ENCODE measurements at places on chromosomes 3 and 15. TPM values are rescaled to one million over a fixed set of nuclear protein-coding genes. Genes with fewer than 3 reads are reported as not detected.
A peak's percentile ranks its signal among the peaks of the same experiment; 100 is the strongest.

Gene AGTR1
- not detected for total RNA-seq

Gene DGKG
- 0.15 TPM for total RNA-seq

Gene RASA2
- 18.0 TPM for total RNA-seq

Gene MESD
- 19.1 TPM for total RNA-seq

GRCh38 chr3:186513386-186513785 lies 30.8 kb downstream of the CRYGS start:
- H3K4me3 ChIP-seq = no peak overlapping the region
- no peak for DNase-seq
- no peak overlapping the region for H3K27ac ChIP-seq
- H3K36me3 ChIP-seq = no peaks in the 10 kb centered on the region
- H3K27me3 ChIP-seq = no peaks in the 10 kb centered on the region

DNA sequence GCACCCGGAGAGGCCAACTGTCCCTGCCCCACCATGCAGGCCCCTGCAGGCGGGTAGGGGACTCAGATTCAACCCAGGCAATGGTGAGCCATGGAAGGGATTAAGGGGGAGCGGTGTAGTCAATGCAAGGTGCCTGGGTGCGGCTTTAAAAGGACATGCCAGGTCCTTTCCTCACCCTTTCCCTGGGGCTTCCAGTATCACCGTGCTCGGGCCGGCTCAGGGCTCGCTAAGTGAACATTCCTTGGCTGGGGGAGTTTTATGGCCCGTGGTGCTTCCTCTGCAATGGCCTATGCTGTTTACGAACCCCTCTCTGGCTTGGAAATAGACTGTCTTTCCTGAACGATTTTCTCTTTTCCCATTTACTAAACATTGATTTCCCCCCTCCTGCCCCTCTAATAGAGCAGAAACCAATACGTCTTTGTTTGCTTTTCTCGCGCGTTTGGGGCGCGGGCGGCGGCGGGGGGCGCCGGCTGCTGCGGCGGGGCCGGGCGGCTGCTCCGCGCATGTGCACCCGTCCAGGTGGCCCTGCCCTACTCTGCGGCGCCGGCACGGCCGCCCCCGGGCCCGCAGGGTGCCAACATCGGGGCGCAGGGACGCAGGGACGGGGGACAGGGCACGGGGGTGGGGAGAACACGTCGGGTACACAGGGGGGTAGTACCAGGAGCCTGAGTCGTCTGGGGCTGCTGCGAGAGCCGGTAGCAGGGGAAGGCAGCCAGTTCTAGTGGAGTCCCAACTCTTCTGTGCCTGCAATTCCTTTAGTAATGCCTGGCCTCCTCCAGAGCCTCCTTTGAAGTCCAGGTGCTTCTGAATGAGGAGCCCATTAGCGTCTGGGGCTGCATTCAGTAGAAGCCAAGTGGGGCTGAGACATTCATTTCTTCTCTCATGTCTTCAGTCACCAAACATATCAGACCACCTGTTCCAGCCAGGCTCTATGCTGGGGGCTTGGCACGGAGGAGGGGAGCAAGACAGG lies 26.9 kb upstream of the CACNA2D2 start:
- H3K27ac ChIP-seq = no peak overlapping the region
- H3K36me3 ChIP-seq = no peaks in the 10 kb centered on the region
- DNase-seq = no peak
- H3K4me1 ChIP-seq = no peaks in the 10 kb centered on the region
- peaks cover 30% of the 10 kb centered on the region for H3K27me3 ChIP-seq
- H3K4me3 ChIP-seq = no peak overlapping the region

DNA sequence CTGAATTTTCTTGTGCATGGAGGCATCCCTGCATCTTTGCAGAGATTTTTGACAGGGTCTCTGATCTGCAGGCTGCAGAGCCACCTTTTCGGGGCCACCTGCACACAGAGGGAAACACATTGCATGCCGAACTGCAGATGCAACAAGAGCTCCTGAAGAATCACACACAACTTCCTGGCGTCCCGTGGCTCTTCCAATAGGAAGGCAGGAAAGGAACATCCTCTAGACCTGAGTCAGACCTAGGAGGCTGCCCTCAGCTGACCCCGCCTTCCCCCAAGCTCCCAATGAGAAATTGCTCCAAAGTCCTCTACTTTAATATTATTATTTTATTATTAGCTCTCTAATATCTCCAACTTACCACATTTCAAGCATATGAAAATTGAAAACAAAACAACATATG lies 213.2 kb upstream of the ARRDC4 start:
- no peaks in the 10 kb centered on the region for H3K36me3 ChIP-seq
- no peak for DNase-seq
- H3K27me3 ChIP-seq = no peaks in the 10 kb centered on the region
- no peak overlapping the region for H3K4me3 ChIP-seq
- H3K27ac ChIP-seq = no peak overlapping the region

DNA sequence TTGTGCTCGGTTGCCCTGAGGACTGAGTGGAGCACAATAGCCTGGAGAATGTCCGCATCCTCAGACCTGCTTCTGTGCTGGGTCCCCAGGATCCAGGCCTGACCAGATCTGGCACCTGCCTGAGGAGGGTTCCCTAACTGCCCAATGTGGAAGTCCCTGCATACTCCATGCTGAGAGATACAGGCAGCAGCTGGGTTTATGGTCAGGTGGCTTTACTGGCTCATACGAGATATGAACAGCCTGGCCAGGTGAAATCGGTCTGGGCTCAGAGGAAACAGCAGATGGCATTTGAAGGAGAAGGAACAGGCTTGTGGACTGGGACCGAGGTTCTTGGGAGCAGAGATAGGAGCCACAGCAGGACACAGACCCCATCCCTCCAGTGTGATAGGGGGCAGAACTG lies 18.2 kb upstream of the KIF23 start:
- no peak for DNase-seq
- H3K27ac ChIP-seq = no peak overlapping the region
- no peaks in the 10 kb centered on the region for H3K36me3 ChIP-seq
- H3K27me3 ChIP-seq = no peaks in the 10 kb centered on the region

- no peak overlapping the region for H3K27ac ChIP-seq
- H3K4me1 ChIP-seq = peaks cover 27% of the 10 kb centered on the region
- H3K36me3 ChIP-seq = no peaks in the 10 kb centered on the region
- DNase-seq = no peak
- no peak overlapping the region for H3K4me3 ChIP-seq
These were observed 66.6 kb downstream of the P3H2 start for GRCh38 chr3:190053919-190054672.

DNA sequence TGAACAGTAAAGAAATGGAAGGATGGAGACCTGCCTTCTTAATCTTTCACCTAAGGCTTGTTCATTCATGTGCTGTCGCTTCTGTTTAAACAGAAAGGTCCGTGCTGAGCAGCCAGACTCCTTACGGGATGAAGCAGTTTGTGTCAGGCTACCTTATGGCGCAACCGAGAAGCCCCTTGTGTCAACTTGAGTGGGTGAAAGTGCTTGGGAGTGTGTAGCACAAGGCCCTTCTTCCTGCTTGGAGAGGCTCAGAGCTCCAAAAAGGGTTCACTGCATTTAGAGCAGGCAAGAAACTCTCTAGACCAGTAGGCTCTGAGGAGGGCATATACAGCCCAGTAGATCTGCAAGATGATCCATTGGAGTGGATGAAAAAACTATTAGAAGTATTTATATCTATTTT lies 16.0 kb downstream of the CAPN3 start:
- peak overlapping the region; percentile 53 for H3K27ac ChIP-seq
- H3K27me3 ChIP-seq = no peaks in the 10 kb centered on the region
- peaks cover 18% of the 10 kb centered on the region for H3K4me1 ChIP-seq
- H3K4me3 ChIP-seq = no peak overlapping the region

- peak within 1 kb of the TSS; percentile 92 for H3K27ac ChIP-seq
- DNase-seq = peak; percentile 98
- H3K4me3 ChIP-seq = peak within 1 kb of the TSS; percentile 89
- peaks cover 15% of the 10 kb centered on the region for H3K36me3 ChIP-seq
These were observed at the start of gene TP53BP1 for GRCh38 chr15:43492673-43493601. Gene TP53BP1 (minus strand): TSS chr15:43493156. CDS start chr15:43493043, 113 bp downstream.

Data from cardiac muscle cell (in vitro differentiated cells and primary cell).